ENCODE measurements at places on chromosomes 6 and 20.

DNA sequence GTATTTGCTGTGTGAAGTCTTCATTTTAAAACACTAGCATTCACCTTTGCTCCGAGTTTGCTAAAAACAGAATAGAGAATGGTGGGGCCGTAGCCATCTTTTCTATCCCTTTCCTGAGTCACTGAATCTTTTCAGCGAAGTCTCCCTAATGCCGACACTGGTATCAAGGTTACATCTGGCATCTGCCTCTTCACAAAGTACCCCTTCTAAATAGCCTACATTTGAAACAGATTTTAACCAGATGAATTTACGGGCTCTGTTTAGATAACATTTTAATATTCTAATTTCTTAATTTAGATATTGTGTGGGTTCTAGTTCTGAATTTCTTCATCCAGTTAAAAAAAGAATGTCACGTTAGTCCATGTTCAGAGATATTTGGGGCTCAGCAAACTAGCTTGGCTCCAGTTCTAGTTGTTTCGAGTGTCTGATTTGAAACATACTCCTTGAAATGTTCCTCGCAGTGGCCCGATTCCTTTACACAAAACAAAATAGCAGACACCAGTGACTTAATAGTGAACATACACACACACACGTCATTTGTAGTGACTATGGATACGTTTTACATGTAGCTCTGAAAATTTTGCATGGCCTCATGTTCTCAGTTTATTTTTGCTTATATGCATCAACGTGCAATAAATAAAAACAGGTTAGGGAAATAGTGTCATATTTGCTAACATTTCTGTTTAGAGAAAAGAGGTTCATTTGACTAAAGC lies 15.1 kb downstream of the DSP start:
- no peak for DNase-seq

- no peak for DNase-seq
Measured at GRCh38 chr6:145036848-145037567, 698.3 kb downstream of the EPM2A start.

GRCh38 chr6:126385536-126385935 lies 45.6 kb downstream of the CENPW start:
- no peak for DNase-seq

DNA sequence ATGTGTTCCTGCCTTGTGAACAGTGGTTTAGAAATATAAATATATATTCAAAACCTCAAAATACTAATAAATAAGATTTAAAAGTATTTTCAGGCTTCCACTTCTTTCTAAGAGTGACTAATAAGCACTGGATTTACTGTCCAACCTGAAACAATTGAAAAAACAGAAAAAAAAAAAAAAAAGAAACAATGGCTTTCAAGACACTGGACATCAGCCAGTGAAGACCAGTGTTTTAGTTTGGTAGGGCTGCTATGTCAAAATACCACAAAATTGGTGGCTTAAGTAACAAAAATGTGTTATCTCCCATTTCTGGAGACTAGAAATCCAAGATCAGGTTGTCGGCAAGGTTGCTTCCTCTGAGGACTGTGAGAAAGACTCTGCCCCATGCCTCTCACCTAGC lies 101.4 kb upstream of the PDE7B start:
- DNase-seq, result no peak

GRCh38 chr6:144769142-144769541 lies 484.0 kb downstream of the UTRN start:
- no peak for DNase-seq

- DNase-seq, result no peak
Measured at GRCh38 chr6:123575188-123575587, 61.6 kb downstream of the TRDN start.

DNA sequence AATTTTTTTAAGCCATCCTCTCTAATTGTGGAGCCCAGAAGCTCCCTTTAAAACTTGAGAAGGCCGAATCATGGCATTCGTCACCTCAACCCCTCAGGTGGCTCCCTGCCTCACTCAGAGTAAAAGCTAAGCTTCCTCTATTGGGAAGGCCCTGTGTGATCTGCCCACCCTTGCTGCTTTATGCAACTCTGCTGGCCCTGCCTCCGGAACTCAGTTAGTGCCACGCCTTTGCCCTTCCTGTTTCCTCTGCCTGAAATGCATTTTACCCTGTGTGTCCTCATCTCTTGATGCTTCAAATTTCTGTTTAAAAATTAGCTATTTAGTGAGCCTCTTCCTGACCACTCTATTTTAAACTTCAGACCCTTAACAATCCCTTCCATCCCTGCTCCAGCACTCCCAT lies 5.7 kb downstream of the PACRG start:
- peak; percentile 4 for DNase-seq

DNA sequence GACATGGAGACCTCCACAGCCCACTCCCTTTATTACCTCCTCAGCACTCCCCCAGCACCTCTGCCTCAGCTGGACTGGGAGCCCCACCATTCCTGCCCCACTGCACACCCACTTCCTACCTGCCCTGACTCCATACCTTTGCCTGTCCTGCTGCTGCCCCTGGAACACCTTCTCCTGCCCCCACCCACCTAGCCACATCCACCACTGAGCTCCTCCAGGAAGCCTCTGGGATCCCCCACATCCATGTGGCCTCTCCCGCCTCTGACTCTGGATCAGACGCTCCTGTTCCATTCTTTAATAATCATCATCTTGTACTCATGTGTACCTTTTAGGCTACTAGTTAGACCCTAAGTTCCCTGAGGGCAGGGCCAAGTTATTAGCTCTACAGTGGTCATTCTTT lies 2.2 kb upstream of the SDCBP2 start:
- no peak for DNase-seq

Measured in stimulated activated CD4-positive, alpha-beta T cell treated with anti-CD3 and anti-CD28 coated beads, Interleukin-12 subunit alpha, Interleukin-12 subunit beta, amount 100 ng/mL, for 4 hours (primary cell).